ENCODE measurements at places on chromosomes 4 and X.

GRCh38 chr4:112038861-112039260 lies 106.4 kb upstream of the FAM241A start:
- DNase-seq, result no peak

- no peak for DNase-seq
These were observed 2.0 kb upstream of the FGF2 start for GRCh38 chr4:122824616-122825015.

- DNase-seq, result no peak
These were observed 54.8 kb downstream of the CASP6 start for GRCh38 chr4:109648266-109648996.

DNA sequence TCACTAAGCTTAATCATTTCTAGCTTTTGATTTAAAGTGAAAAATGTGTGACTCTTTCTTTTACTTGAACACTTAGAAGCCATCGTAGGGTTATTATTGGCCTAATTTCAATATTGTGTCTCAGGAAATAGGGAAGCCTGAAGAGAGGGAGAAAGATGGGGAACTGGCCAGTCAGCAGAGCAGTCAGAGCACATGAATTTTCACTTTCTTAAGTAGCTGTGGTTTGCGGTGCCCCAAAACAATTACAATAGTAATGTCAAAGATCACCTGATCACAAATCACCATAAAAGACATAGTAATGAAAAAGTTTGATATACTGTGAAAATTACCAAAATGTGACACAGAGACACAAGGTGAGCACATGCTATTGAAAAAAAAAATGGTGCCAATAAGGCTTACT lies 45.5 kb downstream of the CENPC start:
- no peak for DNase-seq

DNA sequence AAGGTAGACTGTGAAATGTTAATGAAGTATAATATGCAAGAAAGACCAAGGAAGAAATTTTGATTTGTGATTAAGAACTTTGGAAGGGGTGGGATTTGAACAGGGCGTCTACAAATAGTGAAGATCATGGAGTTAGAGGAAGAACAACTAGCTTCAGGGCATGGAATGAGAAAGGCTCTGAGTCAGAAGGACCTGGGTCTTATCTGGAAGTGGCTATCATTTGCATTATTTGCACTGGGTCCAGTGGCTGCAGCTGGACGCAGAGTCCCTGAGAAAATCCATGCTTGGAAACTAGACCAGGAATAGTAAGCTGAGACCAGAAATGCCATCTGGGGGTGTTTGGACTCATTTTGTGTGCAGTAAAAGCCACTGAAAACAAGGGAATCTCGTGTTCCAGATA lies 4.3 kb upstream of the LIMCH1 start:
- DNase-seq, result no peak

DNA sequence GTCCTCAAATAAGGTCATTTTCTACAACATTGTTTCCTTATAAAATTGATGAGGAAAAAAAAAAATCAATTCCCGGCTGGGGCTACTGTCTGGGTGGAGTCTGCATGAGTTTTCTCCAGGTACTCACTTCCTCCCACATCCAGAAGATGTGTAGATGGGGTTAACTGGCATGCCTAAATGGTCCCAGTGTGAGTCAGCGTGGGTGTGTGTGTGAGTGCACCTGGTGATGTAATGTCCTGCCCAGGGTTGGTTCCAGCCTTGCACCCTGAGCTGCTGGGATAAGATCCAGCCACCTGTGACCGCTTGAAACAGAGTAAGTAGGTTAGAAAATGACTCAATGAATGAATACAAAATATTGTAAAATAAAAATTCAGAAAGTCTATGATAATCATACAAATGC lies 11.1 kb downstream of the USP26 start:
- DNase-seq, result no peak

DNA sequence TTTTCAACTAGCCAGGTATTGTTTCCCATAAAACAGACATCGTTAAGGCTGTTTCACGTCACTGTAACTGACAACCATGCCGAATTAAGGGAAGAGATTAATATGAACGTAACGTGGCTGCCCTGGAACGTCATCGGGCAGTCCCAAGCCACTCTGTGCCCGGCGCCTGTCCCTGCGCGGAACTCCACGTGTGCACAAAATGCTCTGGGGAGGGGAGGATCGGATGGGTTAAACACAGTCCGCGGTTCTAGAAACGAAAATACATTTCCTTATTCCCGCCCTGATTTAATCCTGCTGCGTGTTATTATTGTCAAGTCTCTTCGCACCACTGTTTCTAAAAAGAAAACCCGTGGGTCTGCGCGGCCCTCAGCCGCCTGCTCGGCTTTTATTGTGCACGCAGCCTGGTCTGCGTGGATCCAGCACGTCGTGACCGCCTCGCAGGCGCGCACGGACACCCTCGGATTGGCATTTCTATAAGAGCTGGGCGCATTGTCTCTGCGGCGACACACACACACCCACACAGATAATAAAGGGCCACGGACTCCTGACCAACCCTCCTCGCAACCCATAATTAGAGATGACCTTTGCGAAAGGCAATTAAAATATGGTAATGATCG lies 69.6 kb upstream of the BCOR start:
- no peak for DNase-seq

- DNase-seq, result no peak
These were observed 21.9 kb downstream of the RASL11B start for GRCh38 chr4:52883707-52884669.

DNA sequence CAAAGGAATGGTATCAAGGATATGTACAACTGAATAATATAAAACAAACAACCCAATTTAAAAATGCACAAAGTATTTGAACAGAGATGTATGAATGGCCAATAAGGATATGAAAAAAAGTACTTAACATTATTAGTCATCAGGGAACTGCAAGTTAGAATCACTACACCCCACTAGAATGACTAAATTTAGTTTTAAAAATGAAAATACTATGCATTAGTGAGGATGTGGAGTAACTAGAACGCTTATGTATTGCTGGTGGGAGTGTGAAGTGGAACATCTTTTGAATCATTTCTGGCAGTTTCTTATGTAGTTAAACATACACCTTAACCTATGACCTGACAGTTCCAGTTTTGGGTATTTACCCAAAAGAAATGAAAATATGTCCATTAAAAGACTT lies 13.0 kb upstream of the SLC16A2 start:
- DNase-seq, result no peak
